Frontal cortex (tissue), 4 donors: ENCODE measurements at places on chromosomes 11 and 22.

- no peak for DNase-seq
Measured at GRCh38 chr11:96863520-96863919, 473.7 kb downstream of the JRKL start.

GRCh38 chr22:44550711-44551491, 52.9 kb upstream of the RTL6 start:
- DNase-seq: no peak

- DNase-seq: no peak
Measured at GRCh38 chr11:104095791-104096190, 59.4 kb downstream of the DDI1 start.

GRCh38 chr11:62593434-62594044, 2.2 kb upstream of the TUT1 start:
- DNase-seq: no peak
